RPMI8226 (cell line): ENCODE measurements at places on chromosomes 1 and 21.

GRCh38 chr1:84642774-84643173 lies 47.5 kb downstream of the SSX2IP start:
- DNase-seq = no peak

GRCh38 chr1:40648200-40648599 lies 17.3 kb downstream of the RIMS3 start:
- no peak for DNase-seq

- DNase-seq = no peak
Observed at GRCh38 chr1:182600036-182600713, 4.0 kb downstream of the RGS16 start.

DNA sequence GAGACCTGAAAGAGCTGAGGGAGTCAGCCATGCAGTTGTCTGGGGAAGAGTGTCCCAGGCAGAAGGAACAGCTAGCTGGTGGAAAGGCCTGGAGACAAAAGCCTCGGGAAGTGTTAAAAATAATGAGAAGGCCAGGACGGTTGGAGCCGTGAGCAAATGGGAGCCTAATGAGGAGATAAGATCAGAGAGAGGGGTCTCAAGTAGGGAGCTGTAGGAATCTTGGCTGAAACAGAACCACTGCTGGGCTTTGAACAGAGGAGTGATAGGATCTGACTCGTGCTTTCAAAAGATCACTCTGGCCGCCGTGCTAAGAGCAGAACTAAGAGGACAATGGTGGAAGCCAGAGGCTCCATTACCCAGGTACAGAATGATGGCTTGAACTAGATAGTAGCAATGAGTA lies 1.9 kb upstream of the FOXJ3 start:
- no peak for DNase-seq

GRCh38 chr21:44791246-44791645 lies 10.4 kb downstream of the UBE2G2 start:
- no peak for DNase-seq

DNA sequence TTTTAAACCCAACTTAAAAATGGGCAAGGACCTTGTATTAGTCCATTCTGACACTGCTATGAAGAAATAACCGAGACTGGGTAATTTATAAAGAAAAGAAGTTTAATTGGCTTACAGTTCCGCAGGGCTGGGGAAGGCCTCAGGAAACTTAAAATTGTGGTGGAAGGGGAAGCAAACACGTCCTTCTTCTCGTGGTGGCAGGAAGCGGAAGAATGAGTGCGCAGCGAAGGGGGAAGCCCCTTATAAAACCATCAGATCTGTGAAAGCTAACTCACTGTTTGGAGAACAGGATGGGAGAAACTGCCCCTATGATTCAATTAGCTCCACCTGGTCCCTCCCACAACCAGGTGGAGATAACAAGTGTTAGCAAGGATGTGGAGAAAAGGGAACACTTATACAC lies 237.7 kb downstream of the SEC16B start:
- DNase-seq = no peak

GRCh38 chr21:34617753-34618339 lies 2.9 kb upstream of the RCAN1 start:
- peak; percentile 22 for DNase-seq

DNA sequence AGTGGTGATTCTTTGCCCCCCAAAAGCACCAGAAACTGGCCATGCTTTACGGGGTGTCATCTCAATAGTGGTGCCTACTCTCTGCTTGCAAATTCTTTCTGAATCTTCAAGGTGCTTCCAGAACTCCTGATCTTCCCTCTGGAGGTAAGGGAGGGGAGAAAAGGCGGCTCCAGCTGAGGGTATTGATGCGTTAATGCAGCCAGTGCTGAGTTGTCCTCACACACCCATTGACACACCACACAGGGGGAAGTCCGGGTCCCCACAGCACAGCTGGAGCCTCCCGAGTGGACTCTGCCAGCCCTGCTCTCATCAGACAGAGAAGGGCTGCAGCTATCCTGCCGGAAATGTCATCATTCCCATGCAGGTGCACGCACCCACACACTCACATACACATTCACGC lies 1.2 kb downstream of the VSIG8 start:
- no peak for DNase-seq

DNA sequence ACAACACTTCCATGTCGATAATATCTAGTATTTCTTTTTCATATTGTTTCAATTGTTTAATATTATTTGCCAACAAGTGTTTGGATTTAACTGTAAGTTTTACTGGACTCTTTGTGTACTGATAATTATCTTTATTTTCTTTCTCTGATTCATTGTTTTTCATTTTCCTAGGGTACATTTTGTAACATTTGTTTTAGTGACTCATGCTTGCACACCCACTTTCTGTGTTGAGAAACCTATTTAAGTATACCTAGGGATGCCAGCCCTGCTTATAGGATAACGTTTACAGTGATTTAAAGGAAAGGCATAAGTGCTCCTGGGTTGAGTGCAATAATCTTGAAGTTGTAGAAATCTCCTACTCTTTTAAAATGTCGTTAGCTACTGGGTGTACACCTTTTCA lies 1386.0 kb upstream of the ADGRL4 start:
- no peak for DNase-seq

DNA sequence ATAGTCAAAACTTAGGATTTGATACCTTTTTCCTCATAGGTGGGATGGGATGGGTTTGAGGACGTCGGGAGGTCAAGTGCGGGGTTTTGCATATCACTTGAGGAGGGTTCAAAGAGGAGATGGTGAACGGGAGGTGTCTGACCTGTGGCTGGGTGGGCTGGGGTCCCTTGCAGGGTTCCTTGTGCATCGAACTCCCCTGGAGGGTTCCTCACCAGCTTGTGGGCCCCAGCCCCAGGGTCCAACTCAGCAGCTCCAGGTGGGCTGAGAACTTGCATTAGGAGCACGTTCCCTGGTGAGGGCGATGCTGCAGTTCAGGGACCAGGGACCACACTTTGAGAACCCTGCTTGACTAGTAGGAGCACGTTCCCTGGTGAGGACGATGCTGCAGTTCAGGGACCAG lies 23.2 kb downstream of the TRPM2 start:
- DNase-seq = no peak

DNA sequence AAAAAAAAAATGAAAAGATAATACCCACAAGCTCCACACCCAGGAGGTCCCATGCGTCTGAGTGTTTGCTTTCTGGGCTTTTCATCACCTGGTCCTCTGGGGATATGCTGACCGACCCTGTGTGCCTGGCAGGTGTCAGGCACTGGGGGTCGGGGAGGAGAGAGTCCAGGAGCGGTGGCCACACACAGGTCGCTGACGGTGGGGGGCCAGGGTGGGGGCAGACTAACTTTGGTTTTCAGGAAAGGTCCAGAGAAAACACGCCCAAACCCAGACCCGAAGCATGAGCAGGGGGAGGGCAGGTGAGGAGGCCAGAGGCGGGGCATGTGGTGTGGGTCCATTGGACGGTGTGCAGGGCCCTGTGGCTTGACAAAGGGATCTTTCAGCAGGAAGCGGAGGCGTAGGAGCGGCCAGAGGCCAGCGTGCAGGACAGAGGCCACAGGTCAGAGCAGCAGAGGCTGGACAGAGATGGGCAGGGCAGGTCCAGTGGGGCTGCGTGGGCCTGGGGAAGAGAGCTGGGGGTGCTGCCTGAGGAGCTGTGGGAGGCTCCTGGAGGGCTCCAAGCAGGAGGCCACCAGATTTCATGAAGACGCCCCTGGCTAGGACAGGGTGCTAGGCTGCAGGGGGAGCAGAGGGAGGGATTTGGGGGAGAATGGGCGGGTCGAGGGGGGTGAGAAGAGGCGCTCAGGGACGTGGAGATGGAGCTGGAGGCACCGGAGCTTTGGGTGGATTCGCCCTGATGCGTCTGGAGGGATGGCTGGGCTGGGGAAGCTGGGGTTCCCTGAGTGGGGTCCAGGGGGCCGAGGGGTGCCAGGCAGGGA lies 15.8 kb downstream of the RNF223 start:
- peak; percentile 32 for DNase-seq

DNA sequence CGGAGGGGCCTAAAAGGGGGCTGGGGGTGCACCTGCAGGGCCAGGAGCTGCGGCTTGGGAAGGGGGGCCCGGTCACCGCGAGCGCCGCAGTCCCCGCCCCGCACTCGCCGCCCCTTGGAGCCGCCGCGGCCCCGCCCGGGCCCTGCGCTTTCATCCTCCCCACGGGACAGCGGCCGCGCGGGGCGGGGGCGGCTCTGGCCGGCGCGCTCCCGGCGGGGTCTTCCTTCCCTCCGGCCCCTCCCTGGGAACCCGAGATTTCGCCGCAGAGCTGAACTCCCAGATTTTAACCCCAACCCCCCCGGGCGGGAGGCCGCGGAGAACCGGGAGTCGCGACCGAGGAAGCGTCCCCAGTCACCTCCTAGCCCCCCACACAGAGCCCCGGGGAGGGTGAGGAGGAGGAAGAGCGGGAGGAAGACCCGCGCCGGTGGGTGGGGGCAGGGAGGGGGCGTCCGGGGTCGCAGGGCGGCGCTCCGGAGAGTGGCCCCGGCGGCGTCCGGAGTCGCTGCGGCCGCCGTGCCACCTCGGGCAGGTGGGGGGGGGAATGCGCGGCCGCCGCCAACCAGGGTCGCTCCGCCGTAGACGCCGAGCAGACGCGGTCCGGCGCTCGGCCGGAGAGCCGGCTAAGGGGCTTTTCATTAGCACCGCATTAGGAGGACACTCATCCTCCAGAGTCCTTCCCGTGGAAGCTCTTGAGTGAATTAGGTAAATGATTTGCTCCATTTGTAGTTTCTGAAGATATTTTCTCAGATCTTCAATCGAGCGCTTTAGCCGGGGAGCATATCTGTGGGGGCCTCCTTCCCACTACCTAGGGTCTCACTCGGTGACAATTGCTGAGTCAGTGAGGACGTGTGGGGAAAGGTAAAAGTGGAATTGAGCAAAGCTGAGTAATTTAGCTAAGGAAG lies 31.6 kb upstream of the NFIA start:
- DNase-seq = no peak

- DNase-seq = peak; percentile 47
Observed at GRCh38 chr1:82225421-82226185, 424.9 kb downstream of the ADGRL2 start.

DNA sequence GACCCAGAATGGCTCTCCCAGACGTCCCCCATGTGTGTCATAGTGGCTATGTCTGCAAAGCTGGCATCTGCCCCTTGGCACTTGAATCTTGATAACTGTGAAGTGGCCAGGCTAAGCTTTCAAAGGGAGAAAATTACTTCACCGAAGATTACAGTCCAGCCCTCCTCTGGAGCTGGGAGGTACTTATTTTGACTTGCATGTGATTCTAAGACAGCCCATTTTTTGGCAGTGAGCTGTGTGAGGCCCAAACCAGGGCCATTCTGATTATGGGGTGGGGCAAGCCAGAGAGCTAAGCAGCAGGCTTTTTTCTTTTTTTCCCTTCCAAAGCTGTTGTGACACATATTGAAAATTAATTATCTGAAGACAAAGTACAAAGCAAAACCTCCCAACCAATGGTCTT lies 42.1 kb upstream of the C8B start:
- no peak for DNase-seq

- peak; percentile 45 for DNase-seq
Observed at GRCh38 chr1:214018386-214019268, 30.9 kb downstream of the PROX1 start.

GRCh38 chr1:23759277-23759676 lies 16.0 kb downstream of the ELOA start:
- DNase-seq = no peak

- DNase-seq = no peak
Observed at GRCh38 chr1:245448975-245449431, 294.2 kb downstream of the KIF26B start.

DNA sequence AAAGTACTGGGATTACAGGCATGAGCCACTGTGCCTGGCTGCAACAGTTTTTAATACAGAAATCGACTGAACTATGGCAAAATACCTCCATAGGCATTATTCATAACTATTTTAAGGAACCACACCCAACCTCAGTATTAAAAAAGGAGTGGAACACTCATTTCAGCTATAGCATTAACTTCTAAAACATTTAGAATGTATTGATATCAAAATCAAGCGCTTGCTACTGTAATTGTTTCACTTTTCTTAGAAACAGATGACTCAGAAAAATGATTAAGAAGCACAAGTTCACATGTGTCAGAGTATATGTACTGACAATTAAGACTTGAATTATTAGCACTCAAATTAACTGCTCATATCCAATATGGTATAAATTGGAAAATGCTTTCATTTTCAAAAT lies 15.1 kb downstream of the AIDA start:
- DNase-seq = no peak

- DNase-seq = no peak
Observed at GRCh38 chr1:15275921-15276683, 29.1 kb downstream of the FHAD1 start.

DNA sequence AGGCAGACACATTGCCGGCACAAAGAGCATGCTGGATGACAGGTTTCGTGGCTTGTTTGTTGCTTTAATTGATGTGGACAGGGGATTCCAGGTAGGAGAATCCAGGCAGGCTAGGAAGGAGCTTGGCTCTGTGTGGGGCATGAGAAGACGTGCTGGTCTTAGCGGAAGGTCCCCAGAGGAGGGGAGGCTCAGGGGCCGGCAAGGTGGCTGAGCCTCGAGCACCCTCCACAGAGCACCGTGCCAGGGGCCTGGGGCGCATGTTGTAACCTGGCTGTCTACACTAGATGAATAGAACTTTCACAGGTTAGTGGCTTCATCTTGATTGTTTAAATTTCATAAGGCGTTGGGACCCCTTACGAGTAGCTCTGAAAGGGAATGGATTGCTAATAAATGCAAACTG lies 223.1 kb downstream of the CAMTA1 start:
- no peak for DNase-seq
